ENCODE measurements at places on chromosomes 12 and 14. TPM values are rescaled to one million over a fixed set of nuclear protein-coding genes. Genes with fewer than 3 reads are reported as not detected.

FGD4 gene
- polyA plus RNA-seq, result 0.31 TPM

SERPINA12 gene
- polyA plus RNA-seq, result not detected

RNASE1 gene
- not detected for polyA plus RNA-seq

IRAK3 gene
- polyA plus RNA-seq, result 0.06 TPM

MUCL1 gene
- polyA plus RNA-seq, result not detected

MORN3 gene
- polyA plus RNA-seq, result 1.1 TPM

TPCN1 gene
- 6.7 TPM for polyA plus RNA-seq

LMNTD1 gene
- polyA plus RNA-seq, result not detected

HCAR2 gene
- polyA plus RNA-seq, result not detected

MANSC4 gene
- not detected for polyA plus RNA-seq

TAS2R8 gene
- not detected for polyA plus RNA-seq

ARHGAP9 gene
- polyA plus RNA-seq, result 240 TPM

SPPL3 gene
- polyA plus RNA-seq, result 37.3 TPM

LRTM2 gene
- polyA plus RNA-seq, result not detected

ADAM21 gene
- polyA plus RNA-seq, result 0.25 TPM

KRT80 gene
- not detected for polyA plus RNA-seq

CCDC177 gene
- polyA plus RNA-seq, result not detected

TOMM20L gene
- polyA plus RNA-seq, result not detected

OR6C2 gene
- not detected for polyA plus RNA-seq

GPR137C gene
- not detected for polyA plus RNA-seq

C1QL4 gene
- not detected for polyA plus RNA-seq

C3AR1 gene
- 2.7 TPM for polyA plus RNA-seq

KRT6A gene
- polyA plus RNA-seq, result not detected

C1R gene
- 2.5 TPM for polyA plus RNA-seq

SPTSSA gene
- polyA plus RNA-seq, result 7.4 TPM

SERPINA9 gene
- polyA plus RNA-seq, result not detected

RNASE3 gene
- polyA plus RNA-seq, result not detected

SDR9C7 gene
- not detected for polyA plus RNA-seq

PRKAB1 gene
- 48.7 TPM for polyA plus RNA-seq

WASHC3 gene
- polyA plus RNA-seq, result 93.4 TPM

PKP2 gene
- not detected for polyA plus RNA-seq

FAM181A gene
- polyA plus RNA-seq, result not detected

ACOT6 gene
- polyA plus RNA-seq, result not detected

PMCH gene
- polyA plus RNA-seq, result not detected

PPM1H gene
- not detected for polyA plus RNA-seq

HOXC10 gene
- not detected for polyA plus RNA-seq

TPH2 gene
- polyA plus RNA-seq, result not detected

DPPA3 gene
- polyA plus RNA-seq, result not detected

GSKIP gene
- polyA plus RNA-seq, result 15.6 TPM

DHH gene
- not detected for polyA plus RNA-seq

RNU4-1 gene
- polyA plus RNA-seq, result not detected

CLEC2A gene
- polyA plus RNA-seq, result not detected
